Left kidney (tissue), 8 donors: ENCODE measurements at places on chromosomes 3 and 15.
A peak's percentile ranks its signal among the peaks of the same experiment; 100 is the strongest.

DNA sequence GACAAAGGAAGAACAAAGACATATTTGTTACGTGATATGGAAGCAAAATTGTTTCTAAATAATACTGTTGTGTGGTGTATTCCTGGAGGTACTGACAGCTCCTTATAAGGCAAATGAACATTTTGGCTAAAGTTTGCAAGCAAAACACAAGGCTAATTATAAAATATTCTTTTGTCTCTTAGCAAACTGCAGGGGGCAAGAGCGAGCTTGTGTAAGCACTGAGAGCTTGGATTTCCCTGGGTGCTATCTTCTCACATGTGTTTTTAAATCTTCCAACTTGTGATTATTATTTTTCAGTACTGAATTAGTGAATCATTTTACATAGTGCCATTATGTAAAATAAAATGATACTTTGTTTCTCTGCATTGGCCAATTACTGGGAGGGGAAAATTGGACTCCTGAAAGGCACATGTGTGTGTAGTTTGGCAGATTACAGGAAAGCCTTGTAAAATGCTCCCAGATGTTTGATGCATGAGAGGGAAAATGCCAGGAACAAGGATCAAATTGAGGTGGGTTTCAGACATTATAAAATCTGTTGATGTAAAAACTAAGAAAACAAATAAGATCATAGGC lies 611.5 kb downstream of the AGBL1 start:
- DNase-seq = no peak

GRCh38 chr15:28920781-28921331 lies 35.1 kb downstream of the APBA2 start:
- no peak for DNase-seq

GRCh38 chr3:177440456-177441104 lies 243.3 kb upstream of the TBL1XR1 start:
- no peak for DNase-seq

DNA sequence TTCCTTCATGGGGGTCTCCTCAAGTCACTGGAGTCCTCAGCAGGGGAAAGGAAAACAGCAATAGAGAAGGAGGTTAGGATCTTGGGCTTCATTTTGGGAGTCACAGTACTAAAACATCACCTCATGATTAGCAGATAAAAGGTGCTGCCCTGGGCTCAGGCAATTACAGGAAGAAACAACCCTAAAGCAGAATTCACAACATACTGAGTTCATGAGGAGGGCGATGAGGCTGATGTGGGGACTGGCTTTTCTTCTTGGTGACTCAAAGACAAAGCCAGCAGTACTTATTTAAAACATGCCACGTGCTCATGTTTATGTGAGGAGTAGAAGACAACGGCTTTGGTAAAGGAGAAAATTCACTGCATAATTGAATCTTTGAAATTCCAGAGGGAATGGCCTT lies 822.3 kb upstream of the CFAP20DC start:
- no peak for DNase-seq

GRCh38 chr3:8201886-8202285 lies 299.7 kb upstream of the LMCD1 start:
- DNase-seq = peak; percentile 24

GRCh38 chr15:31219221-31219620 lies 107.4 kb upstream of the KLF13 start:
- DNase-seq = no peak

DNA sequence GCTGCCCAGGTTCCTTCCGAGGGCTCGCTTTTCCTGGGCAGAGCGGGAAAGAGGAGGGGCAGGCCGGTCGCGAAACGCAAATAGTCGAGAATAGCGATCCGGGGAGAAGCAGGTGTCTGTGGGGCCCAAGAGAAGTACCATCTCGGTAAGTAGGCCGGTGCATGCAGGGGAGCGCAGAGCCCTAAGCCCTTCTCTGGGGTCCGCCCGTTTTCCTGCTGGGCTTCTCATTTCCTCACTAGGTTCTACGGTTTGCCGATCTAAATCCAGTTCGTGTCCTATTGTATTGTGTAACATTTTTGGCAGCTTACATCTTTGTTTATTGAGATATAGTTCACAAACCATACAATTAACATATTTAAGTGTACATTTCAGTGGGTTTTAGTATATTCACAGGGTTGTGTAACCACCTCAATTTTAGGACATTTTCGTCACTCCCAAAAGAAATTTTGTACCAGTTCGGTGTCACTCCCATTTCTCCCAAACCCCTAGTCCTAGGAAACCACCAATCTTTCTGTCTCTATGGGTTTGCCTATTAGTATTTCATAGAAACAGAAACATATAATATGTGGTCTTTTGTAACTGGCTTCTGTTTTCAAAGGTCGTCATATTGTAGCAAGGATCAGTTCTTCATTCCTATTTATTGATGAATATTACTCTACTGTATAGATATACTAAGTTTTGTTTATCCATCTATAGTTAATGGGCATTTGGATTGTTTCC lies 6.8 kb upstream of the TRIM69 start:
- no peak for DNase-seq

- no peak for DNase-seq
These were observed 6.7 kb downstream of the OTOL1 start for GRCh38 chr3:161503271-161503670.

GRCh38 chr15:78909791-78910228 lies 35.0 kb downstream of the CTSH start:
- peak; percentile 41 for DNase-seq

- DNase-seq = no peak
These were observed 21.7 kb downstream of the DUSP7 start for GRCh38 chr3:52034651-52035050.

GRCh38 chr3:43075904-43076661 lies 29.8 kb downstream of the POMGNT2 start:
- DNase-seq = no peak

DNA sequence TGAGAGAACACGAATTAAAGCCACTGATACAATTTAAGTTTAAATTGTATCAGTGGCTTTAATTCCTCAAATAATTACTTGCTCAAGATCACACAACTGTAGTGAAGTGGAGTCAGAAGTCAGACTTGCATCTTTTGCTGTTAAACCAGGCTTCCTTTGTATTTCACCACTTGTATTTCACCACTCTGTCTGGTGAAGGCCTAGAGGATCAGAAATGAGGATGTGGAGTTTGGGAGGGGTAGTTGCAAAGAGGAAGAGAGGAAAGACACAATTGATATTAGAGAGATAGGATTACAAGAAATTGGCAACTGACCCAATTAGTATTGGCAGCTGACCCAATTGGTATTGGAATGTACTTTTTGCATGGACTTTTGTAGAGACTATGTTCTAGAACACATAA lies 288.1 kb upstream of the GPR149 start:
- DNase-seq = no peak

- no peak for DNase-seq
These were observed 6.5 kb upstream of the CRYBG3 start for GRCh38 chr3:97815149-97815917.

GRCh38 chr3:159818399-159818798 lies 170.2 kb upstream of the IL12A start:
- no peak for DNase-seq

- DNase-seq = no peak
These were observed 154.8 kb upstream of the ROBO1 start for GRCh38 chr3:79922633-79923032.

- no peak for DNase-seq
These were observed 20.1 kb downstream of the SLC15A2 start for GRCh38 chr3:121914081-121914998.

- DNase-seq = peak; percentile 3
These were observed 1.9 kb downstream of the NEIL1 start for GRCh38 chr15:75348562-75349350.

DNA sequence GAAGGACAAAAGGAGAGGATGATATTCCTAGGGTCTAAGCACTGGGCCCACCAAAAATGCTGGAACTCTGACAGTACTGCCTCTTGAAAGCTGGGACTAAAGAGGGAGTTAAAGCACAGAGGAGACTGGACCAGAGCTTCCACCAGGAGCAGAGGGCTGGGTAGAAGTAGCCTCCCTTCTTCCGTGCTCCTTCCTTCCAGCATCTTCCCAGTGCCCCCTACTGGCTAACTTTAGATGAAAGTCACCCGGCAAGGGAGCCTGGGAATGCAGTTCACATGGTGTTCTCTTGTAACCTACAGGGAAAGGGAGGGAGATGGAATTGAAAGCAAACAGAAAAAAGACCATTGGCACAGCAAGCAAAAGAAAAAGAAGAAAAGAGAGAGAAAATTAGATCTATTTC lies 106.1 kb upstream of the COL8A1 start:
- no peak for DNase-seq

GRCh38 chr3:148615382-148615781 lies 82.3 kb upstream of the AGTR1 start:
- no peak for DNase-seq

GRCh38 chr3:29771602-29772001 lies 490.7 kb downstream of the RBMS3 start:
- no peak for DNase-seq

- DNase-seq = no peak
These were observed 353.4 kb downstream of the RORA start for GRCh38 chr15:60875681-60876080.

GRCh38 chr15:94912760-94913159 lies 681.4 kb downstream of the MCTP2 start:
- no peak for DNase-seq

GRCh38 chr3:50623840-50624474 lies 7.0 kb downstream of the MAPKAPK3 start:
- DNase-seq = no peak

DNA sequence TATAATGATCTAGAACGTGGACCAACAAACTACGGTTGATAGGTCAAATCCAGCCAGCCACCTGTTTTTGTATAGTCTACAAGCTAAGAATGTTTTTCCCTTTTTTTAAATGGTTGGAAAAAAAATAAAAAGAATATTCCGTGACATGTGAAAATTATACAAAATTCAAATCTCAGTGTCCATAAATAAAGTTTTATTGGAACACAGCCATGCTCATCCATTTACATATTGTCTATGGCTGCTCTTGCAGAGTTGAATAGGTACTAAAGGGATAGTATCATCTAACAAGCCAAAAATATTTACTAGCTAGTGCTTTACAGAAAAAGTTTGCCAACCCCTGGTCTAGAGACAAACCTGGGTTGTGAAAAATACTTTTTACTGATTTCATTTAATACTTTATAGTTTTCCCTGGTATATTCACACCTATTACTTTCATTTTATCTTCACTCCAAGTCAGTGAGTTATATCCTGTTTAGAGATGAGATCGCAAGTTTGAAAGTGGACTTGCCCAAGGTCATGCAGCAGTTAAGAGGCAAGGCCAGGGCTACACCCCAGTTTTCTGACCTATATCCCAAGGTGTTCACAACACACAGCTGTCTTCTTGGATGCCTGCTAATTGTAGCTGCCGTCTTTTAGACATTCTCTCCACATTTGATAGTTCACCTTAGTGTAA lies 58.4 kb downstream of the IGF2BP2 start:
- DNase-seq = no peak

DNA sequence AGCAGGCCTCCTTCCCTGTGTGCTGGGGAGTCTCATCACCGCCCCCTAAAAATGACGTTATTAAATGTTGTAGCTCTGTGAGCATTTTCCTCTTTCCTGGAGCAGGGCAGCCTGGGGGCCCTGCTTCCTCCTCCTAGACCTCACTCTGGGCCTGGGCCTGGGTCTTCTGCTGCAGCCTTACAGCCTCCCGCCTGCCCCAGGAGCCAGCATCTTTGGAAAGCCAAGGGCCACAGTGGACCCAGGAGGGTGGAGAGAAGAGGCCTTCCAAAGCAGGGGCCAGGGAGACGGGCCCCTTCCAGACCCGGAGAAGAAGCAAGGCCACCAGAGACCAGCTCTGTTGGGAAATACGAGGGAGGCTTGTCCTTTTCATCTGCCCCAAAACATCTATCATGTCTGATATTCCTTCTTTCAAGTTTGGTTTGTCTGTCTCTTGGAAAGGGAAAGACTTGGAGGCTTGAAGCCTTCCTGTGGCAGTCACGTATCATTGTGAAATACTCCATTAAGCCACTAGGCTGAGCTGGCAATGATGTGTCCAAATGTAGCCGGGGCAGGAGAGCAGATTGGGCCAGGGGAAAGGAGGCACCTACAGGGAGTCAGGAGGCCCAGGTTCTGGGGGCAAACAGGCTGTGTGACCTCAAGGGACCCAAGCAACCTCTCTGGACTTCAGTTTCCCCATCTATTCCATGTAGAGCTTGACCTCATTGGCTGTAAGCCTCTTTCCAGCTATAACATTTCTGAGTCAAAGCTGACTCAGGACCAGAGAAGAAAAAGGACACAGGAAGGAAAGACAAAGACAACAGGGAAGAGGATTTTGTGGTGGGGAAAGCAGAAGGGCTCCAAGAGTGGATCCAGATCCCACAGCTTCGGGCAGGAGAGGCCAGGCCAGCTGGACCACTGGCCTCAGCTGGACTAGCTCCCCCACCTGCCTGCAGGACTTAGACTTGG lies 31.1 kb downstream of the CYP11A1 start:
- no peak for DNase-seq

DNA sequence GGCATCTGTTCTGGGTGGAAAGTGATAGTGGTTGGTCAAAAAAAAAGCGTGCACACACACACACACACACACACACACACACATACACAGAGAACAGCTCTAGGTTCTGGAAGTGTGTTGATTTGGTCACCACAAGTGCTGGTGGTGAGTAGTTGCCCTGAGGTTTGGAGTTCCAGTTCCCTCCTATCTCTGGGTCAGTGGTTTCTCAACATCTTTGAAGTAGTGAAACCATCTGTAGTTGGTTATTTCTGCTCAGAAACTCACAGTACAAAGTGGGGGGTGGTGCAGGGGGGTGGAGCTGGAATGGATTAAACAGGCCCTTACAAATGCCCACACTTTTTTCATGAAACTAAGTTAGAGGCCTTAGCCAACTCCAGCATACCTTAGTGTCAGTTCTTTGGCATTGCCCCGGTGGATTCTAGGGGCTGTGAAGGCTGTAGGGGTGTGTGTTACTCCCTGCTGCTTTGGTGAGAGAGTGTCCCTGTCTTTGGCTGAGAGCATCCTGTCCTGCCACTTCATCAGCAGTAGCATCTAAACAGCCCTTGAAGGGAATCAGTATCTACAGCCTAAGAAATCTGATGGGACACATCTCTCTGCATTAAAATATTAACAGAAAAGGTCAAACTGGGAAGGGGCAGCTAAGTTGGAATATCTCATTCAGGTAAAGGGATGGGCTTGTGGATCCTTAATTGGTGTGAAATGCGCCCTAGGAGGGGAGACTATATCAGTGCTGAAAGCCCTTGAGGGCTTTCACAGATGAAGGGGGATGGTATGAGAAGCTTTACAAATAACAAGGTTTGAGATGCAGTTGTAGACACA lies 20.6 kb downstream of the SMAD3 start:
- no peak for DNase-seq

DNA sequence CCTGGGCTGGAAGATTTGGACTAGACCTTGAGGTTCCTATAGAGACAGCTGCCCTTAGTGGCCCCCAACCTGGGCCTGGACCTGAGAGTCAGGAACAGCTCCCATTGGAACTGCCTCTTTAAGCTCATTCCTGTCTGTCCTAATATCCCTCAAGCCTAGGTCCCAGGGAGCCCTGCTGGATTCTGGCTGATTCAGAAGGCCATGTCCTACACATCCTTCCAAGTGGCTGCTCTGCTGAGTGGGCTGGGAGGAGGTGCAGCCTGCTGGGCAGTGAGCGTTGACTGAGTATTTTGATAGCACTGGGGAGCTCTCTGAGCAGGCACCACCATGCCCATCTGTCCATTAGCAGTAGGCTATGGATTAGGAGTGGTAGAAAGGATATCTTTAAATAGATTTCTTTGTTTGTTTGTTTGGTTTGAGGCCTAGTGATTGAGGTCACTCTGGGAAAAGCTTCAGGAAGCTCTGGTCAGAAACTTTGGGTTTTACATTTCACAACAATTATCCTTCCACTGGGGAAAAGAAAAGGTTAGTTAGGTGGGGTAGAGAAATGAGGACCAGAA lies 54.6 kb upstream of the ATOSA start:
- DNase-seq = no peak

GRCh38 chr3:27976933-27977332 lies 254.8 kb upstream of the EOMES start:
- no peak for DNase-seq
